Esophagus muscularis mucosa (tissue), 4 donors: ENCODE measurements at places on chromosomes 5 and 9.

GRCh38 chr9:72276429-72276828 lies 88.6 kb downstream of the ZFAND5 start:
- H3K36me3 ChIP-seq, result no peaks in the 10 kb centered on the region
- DNase-seq, result no peak
- no peaks in the 10 kb centered on the region for H3K27me3 ChIP-seq
- H3K4me3 ChIP-seq, result no peak overlapping the region
- H3K4me1 ChIP-seq, result no peaks in the 10 kb centered on the region

GRCh38 chr5:181024245-181025064 lies 15.6 kb upstream of the BTNL9 start:
- H3K4me1 ChIP-seq, result no peaks in the 10 kb centered on the region
- H3K4me3 ChIP-seq, result no peak overlapping the region
- H3K36me3 ChIP-seq, result no peaks in the 10 kb centered on the region
- no peak overlapping the region for H3K27ac ChIP-seq
- no peaks in the 10 kb centered on the region for H3K27me3 ChIP-seq

- H3K27me3 ChIP-seq, result no peaks in the 10 kb centered on the region
- H3K4me1 ChIP-seq, result no peaks in the 10 kb centered on the region
- no peaks in the 10 kb centered on the region for H3K36me3 ChIP-seq
- H3K27ac ChIP-seq, result no peak overlapping the region
Measured at GRCh38 chr5:55865831-55866230, 14.7 kb downstream of the IL31RA start.

- DNase-seq, result no peak
- no peaks in the 10 kb centered on the region for H3K27me3 ChIP-seq
- no peaks in the 10 kb centered on the region for H3K36me3 ChIP-seq
- H3K4me1 ChIP-seq, result no peaks in the 10 kb centered on the region
- no peak overlapping the region for H3K4me3 ChIP-seq
- H3K27ac ChIP-seq, result no peak overlapping the region
Measured at GRCh38 chr5:7794823-7795222, 56.1 kb downstream of the CFAP90 start.

DNA sequence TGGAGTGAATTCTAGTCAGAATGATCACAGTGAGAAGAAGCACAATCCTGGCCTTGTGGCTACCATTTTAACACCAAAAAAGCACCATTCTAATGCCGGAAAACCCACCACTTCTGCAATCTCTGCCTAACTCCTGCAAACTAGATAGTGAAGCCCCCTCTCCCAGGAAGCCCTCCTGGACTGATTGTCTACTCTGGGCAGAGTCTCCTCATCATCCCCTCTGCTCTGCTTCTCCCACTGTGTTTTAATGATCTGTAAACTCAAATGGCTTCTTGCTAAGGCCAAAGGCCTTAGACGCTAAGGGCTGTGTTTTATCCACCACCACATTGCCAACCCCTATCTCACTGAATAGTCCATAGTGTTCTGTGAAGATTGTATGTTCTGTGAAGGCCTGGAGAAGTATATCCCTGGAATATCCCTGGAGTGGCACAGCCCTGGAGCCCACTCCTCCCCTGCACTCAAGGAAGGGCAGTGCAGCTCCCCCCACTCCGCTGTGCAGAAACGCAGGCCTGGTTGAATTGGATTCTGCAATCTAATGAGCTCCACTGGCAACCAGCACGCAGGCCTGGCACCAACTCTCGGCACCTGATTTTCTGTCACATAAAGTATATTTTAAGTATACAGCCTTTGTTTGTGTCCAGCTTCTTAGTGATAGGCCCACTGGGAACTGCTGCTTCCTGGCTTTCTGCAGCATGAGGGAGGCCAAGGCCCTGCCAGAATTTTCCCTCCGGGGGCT lies 126.3 kb downstream of the ATPSCKMT start:
- DNase-seq, result peak; percentile 85
- H3K27ac ChIP-seq, result no peak overlapping the region
- no peak overlapping the region for H3K4me3 ChIP-seq
- H3K4me1 ChIP-seq, result peaks cover 5% of the 10 kb centered on the region
- H3K27me3 ChIP-seq, result no peaks in the 10 kb centered on the region
- no peaks in the 10 kb centered on the region for H3K36me3 ChIP-seq
